ENCODE measurements at places on chromosomes 6 and 20. TPM values are rescaled to one million over a fixed set of nuclear protein-coding genes. Genes with fewer than 3 reads are reported as not detected.

TRIM38 gene
- total RNA-seq = 10.0 TPM

BPIFB1 gene
- not detected for total RNA-seq

PGC gene
- not detected for total RNA-seq

POLR1H gene
- total RNA-seq = 38.6 TPM

NKX2-2 gene
- total RNA-seq = 0.20 TPM

NHSL1 gene
- total RNA-seq = 19.1 TPM

MYCT1 gene
- not detected for total RNA-seq

HDGFL1 gene
- total RNA-seq = not detected
